ENCODE measurements at places on chromosomes 3 and 15.
A peak's percentile ranks its signal among the peaks of the same experiment; 100 is the strongest.

DNA sequence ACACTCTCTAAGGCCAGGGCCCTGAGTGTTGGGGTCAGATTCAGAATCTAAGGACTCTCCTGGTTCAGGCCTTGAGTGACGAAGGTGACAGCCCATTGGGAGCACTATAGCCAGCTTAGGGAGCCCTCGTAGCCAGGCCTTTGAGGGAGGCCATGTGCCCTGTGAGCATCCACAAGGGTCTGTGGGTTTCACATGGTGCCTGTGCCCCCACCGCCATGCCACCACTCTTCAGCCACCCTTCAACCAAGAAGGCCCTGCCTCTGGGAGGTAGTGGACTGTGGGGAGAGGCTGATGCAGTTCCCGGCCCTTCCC is 37.5 kb downstream of the TSPAN3 start:
- no peak for DNase-seq

- DNase-seq = no peak
Measured at GRCh38 chr15:100131321-100132224, 210.2 kb downstream of the ADAMTS17 start.

GRCh38 chr15:28967066-28967465 is 81.3 kb downstream of the APBA2 start:
- no peak for DNase-seq

GRCh38 chr3:182484682-182485081 is 308.6 kb upstream of the ATP11B start:
- no peak for DNase-seq

- DNase-seq = no peak
Measured at GRCh38 chr3:50502584-50503423, 630 bp downstream of the CACNA2D2 start.

DNA sequence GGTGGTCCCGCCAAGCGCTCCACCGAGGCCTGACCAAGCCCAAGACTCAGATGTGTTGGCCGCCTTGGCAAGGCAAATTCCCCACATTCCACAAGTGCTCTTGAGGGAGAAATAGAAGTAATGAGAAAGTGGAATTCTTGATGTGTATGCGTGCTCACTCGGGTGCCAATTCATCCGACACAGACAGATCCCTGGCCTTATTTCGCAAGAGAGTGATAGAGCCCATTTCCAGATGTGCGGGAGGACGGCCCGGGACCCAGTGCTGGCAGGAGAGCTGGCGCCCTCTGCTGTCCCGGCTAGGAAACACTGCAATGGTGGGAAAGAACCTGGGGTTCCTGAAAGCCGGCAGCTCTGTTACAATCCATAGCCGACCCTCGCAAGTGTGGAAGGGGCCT is 76.0 kb downstream of the HMG20A start:
- DNase-seq = peak; percentile 36

- DNase-seq = peak; percentile 63
Measured at GRCh38 chr3:38039101-38039898, at the start of gene DLEC1. Gene DLEC1 (plus strand): TSS chr3:38039208. CDS start chr3:38039226, 18 bp downstream.

GRCh38 chr15:88603885-88604284 is 17.3 kb upstream of the AEN start:
- no peak for DNase-seq

- no peak for DNase-seq
Measured at GRCh38 chr3:59882746-59883145, 832.9 kb upstream of the CFAP20DC start.

DNA sequence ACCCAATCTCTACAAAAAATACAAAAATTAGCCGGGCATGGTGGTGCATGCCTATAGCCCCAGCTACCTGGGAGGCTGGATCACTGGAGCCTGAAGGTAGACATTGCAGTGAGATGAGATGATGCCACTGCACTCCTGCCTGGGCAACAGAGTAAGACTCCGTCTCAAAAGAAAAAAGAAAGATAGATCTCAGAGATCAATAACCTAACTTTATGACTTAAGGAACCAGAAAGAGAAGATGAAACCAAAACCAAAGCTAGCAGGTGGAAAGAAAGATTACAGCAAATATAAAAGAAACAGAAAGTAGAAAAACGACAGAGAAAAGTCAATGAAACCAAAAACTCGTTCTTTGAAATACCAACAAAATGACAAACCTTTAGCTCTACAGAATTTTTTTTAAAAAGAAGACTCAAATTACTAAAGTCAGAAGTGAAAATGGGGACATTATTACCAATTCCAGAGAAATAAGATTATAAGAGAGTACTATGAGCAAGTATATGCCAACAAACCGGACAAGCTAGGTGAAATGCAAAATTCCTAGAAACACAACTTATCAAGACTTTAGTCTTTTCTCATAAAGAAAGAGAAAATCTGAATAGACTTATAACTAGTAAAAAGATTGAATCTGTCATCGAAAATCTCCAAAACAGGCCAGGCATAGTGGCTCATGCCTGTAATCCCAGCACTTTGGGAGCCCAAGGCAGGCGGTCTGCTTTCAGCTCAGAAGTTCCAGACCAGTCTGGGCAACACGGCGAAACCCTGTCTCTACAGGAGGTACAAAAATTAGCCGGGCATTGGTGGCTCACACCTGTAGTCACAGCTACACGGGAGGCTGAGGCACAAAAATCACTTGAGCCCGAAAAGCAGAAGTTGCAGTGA is 35.0 kb downstream of the ACAP2 start:
- DNase-seq = no peak

GRCh38 chr15:35728219-35728940 is 182.4 kb upstream of the DPH6 start:
- DNase-seq = no peak

DNA sequence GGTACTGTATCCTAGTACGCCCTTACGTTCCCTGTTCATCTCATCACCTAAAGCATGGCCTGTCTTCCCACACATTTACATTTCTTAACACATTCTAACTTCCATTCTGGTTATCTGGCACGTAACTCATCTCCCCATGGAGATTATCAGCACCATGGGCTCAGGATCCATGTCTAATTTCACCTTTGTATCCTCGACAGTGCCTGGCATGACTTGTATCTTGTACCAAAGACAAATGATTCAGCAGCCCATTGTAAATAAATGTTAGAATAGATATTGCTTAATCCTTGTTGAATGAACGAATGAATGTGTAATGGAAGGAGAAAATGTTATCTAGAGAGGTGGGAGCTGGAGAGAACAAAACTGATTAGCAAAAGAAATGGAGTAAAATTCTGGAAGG is 69.7 kb upstream of the TPM1 start:
- no peak for DNase-seq

- DNase-seq = no peak
Measured at GRCh38 chr15:71899674-71900073, 89.3 kb downstream of the NR2E3 start.

DNA sequence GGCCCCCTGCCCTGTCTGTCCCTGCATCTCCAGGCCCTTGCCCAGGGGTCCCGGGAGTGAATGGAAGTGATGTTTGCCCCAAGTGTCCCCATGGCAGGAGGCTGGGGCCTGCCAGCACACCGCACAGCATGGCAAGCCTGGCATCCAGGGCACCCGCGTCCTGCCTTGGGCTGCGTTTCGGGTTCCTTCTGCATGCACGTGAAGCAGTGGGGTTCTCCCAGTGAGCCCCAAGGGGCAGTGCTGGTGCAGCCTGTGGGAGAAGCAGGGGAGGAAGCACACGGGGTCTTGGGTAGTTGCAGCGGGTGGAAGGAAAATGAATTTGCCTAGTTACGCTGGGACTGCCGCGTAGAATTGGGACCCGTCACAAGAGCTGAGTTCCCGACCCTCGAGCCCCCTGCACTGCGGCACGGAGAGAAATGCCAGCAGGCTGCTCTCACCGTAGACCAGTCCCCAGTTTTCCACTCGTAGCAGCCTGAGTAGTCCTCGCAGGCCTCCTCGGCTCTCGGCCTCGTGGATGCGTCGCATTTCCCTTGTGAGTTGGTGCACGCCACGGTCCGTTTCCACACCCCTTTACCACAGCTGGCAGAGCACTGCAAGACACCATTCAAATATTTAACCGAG is 259.5 kb upstream of the LYSMD4 start:
- DNase-seq = no peak

GRCh38 chr15:55743729-55744655 is 1.0 kb upstream of the PRTG start:
- no peak for DNase-seq

GRCh38 chr3:89783341-89783927 is 676.0 kb downstream of the EPHA3 start:
- DNase-seq = no peak

- no peak for DNase-seq
Measured at GRCh38 chr15:63803106-63803886, 30.5 kb downstream of the HERC1 start.

GRCh38 chr3:62332835-62333244 is 40.5 kb downstream of the FEZF2 start:
- DNase-seq = no peak

GRCh38 chr15:70463453-70463834 is 299.9 kb downstream of the UACA start:
- no peak for DNase-seq

DNA sequence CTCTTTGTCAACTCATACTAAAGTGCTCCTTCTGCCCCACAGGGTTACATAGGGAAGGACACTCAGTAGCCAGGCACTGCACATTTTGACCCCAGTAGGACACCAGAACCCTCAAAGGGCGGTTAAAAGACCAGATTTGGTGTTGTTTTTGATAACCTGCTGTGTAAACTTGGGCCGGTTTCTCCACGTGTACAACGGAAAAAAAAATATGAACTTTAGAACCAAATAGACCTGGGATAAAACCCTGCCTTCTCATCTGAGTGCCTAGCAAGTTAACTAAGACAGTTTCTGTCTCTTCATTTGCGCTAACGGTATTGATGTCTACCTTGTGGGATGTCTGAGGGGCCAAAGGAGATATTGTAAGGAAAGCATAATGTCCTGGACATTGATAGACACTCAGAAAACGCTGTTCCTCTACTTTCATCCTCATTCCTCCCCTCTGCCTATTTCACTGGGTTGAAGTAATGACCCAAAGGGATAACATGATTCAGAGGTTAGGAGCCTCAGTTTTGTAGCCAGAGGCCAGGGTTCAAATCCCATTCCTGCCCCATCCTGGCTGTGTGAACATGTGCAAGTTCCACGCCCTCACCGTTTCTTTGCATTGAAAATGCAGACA is 155.9 kb upstream of the LPP start:
- DNase-seq = no peak

- no peak for DNase-seq
Measured at GRCh38 chr3:188605905-188606304, 451.9 kb downstream of the LPP start.

GRCh38 chr15:101250873-101251829 is 697 bp downstream of the CHSY1 start:
- DNase-seq = no peak

- DNase-seq = no peak
Measured at GRCh38 chr15:38144921-38145320, 107.7 kb upstream of the SPRED1 start.

GRCh38 chr15:41888662-41889253 is 5.1 kb downstream of the SPTBN5 start:
- no peak for DNase-seq

- DNase-seq = no peak
Measured at GRCh38 chr3:158519776-158520175, 51.2 kb upstream of the MLF1 start.

- DNase-seq = no peak
Measured at GRCh38 chr15:27870320-27870719, 228.8 kb downstream of the OCA2 start.

DNA sequence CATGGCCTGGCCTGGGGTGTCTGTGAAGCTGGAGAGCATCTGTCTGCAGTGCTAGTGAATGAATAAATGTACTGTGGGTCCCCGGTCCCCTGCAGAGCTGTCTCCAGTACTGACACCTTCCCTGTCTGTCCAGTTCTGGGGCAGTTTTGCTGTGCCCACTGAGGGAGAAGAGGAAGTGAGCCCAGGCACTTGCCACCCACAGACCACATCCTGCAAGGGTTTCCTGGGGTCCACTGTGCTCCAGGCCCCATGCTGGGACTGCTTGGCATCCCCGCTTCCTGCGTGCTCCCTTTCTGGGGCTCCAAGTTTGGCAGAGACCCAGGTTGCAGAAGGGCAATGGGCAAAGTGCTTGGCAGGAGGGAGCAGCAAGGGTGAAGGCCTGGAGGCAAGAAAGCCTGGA is 4.9 kb upstream of the SLC6A6 start:
- DNase-seq = no peak

DNA sequence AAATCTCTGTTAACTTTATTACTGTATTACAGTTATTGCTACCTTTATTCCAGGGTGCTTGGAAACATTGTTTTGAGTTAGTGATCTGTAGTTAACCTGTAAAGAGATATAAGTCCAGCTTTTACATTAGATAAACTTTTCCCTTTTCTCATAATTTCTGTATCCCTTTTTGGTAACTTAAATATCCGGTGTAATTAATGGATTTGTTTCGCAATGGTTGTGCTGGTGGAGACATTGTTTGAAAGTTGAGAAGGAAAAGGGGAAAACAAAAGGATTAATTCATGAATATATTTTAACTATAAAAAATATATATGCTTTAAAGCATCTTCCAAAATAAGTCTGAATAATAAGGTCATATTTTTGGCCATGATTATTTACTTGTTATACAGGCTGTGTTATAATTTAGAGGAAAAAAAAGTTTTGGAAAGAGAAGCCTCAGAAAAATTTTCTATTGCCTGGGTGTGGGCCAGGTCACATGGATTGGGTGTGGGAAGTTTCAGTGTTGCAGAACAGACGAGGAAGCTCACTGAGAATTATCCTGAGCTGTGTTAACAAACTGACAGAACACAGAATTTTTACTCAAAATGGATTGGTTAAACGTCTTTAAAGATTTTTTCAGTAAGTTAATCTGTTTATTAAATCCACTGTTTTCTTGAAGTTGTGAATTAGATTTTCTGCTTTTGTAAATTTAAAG is 27.7 kb upstream of the IL20RB start:
- no peak for DNase-seq

- DNase-seq = no peak
Measured at GRCh38 chr15:86644339-86644738, 564.7 kb downstream of the AGBL1 start.

- DNase-seq = no peak
Measured at GRCh38 chr15:63089260-63090043, 32.2 kb upstream of the LACTB start.

GRCh38 chr3:186038360-186038759 is 70.5 kb downstream of the ETV5 start:
- no peak for DNase-seq

DNA sequence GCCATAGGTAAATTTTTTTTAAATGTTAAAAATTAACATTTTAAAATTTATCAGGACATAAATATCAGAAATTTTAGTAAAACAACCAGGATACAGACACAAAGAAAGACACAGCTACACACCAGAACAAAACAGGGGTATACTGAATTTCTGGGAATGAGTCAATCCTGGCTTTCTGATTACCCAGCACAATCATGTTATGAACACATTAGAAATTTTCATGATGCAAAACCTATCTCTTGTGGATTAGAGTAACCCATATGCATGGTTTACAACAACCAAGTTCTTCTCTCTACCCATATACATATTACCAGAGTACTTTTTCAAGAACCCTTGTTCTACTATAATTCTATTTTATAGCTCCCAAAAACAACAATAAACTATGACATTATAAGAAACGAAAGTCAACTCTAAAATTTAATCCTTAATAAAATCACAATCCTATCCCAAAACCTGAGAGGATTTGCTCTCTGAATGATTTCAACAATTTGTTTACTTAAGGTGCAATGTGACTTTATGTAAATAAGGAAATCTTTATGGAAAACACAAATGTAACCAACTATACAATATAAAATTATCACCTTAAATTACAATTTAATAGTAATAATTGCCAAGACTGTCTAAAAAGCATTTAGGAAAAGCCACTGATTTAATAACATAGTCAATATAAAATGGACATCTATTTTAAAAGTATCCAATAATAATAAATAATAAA is 184.5 kb downstream of the TBC1D5 start:
- no peak for DNase-seq

- no peak for DNase-seq
Measured at GRCh38 chr3:173586166-173586565, 188.6 kb downstream of the NLGN1 start.

GRCh38 chr3:73745526-73746191 is 120.9 kb upstream of the PDZRN3 start:
- DNase-seq = no peak
